ENCODE measurements at places on chromosomes 7 and 10.

DNA sequence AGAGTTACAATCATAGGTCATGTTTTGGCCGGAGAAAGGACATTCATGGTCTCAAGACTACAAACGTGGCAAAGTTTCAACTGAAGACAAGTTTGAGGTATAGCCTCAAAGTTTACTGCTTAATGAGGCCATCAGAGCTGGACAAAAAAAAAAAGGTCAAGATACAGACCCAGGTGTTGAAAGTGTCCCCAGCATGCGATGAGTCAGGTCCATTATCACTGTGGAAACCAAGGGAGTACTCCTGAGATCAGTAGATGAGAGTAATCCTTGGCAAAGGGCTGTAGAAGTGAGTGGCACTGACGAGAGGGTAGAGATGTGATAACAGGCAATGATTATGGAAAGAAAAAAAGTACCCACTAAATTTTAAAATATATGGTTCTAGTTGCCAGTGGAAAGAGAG lies 80.1 kb upstream of the LRRN3 start:
- DNase-seq = no peak

- no peak for DNase-seq
Measured at GRCh38 chr7:135900065-135900546, 77.1 kb downstream of the MTPN start.

GRCh38 chr10:119750391-119751230 lies 24.8 kb downstream of the INPP5F start:
- DNase-seq = peak; percentile 49

GRCh38 chr7:51213618-51214017 lies 103.0 kb downstream of the COBL start:
- DNase-seq = no peak

- DNase-seq = no peak
Measured at GRCh38 chr7:156927571-156928405, 21.7 kb upstream of the NOM1 start.
